ENCODE measurements at places on chromosomes 1 and 21.

DNA sequence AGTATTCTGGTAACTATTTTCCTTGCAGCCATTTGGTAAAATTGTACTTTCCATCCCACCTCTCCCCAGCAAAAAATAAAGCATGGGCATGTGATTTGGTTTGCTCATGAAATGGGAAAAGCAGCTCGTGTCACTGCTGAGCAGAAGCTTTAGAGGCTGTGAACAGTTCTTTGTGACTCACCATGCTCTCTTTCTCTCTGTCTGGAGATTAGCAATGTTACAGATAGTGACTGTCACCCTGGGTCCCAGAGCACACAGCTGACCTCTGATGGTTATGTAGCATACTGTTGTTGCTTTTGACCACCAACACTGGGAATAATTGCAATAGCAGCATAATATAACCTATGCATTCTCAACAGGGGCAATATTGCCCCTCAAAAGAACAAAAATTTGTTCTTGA lies 70.6 kb downstream of the RGS2 start:
- DNase-seq: no peak

GRCh38 chr1:77874804-77875445 lies 13.5 kb upstream of the NEXN start:
- DNase-seq: no peak

- no peak for DNase-seq
These were observed 164.8 kb downstream of the PLPPR5 start for GRCh38 chr1:98839840-98840239.

GRCh38 chr1:16090076-16090826 lies 16.8 kb upstream of the FAM131C start:
- no peak for DNase-seq

GRCh38 chr1:43789604-43790550 lies 82.5 kb downstream of the ST3GAL3 start:
- no peak for DNase-seq

DNA sequence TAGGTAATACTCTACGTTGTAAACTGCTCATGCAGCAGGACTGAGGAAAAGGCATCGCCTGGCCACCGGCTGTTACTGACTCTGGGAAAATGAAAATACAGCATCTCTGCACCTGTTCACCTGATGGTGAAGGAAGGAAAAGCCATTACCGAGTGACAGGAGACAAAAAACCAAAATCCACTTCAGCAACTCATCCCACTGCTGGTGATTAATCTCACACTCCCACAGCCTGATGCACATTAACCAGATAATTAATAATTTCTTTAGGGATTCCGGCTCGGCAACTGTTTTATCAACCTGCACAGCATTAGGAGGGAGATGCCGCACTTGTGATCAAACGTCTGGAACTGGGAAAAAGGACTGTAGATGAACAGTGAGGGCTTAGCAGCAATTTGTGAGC lies 183.9 kb upstream of the ESRRG start:
- DNase-seq: no peak

DNA sequence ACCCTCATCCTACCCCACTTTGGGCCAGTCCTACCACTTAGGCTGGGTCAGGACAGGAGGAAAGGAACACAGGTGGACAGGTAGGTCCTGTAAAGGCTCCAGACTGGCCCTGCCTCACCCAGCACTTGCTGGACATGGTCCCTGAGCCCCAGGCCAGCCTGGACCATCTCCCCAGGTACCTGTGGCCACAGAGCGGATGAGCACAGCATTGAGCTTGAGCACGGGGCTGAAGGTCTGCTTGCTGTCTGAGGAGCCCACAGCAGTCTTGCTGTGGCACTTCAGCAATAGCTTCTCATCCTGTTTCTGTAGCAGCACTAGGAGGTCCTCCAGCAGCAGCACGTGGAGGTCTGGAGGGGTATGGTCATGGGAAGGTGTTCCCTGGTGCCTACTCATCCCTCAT lies 23.3 kb downstream of the LRRC71 start:
- DNase-seq: no peak

DNA sequence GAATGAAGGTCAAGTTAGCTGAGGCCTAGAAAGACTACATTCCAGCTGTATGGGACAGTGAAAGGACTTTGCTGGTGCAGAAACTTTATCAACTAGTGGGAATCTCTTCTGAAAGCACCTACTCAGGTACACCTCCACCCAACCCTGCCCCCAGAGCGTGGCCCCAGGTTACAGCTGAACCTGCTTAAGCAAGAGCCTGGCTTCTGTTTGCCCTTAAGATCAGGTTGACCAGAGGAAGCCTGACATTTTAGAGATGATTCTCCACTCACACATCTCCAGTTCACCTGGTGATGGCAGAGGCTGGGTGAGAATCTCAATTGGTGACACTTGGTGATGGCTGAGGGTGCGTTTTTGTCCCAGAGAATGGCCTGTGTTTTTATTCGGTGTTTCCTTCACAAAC lies 24.0 kb downstream of the ELAPOR1 start:
- DNase-seq: no peak

DNA sequence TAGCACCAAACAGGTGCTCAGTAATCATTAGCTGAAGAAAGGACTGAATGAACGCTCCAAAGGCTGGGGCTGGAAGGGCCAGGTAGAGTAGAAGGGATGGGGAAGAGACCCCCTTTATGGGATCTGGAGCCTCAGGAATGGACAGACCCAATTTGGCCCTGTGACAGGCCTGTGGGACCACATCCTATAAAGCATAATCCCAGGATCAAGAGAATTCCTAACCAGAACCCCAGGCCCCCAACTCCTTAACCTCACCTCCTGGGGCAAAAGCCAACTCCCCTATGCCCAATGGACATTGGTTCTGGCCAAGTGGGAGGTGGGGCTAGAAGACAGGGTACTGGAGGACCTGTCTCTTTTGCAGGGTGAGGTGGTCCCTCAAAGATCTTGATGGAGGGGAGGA lies 9.2 kb downstream of the HPCAL4 start:
- DNase-seq: no peak

GRCh38 chr1:199545780-199546179 lies 481.7 kb upstream of the NR5A2 start:
- DNase-seq: no peak
